ENCODE measurements at places on chromosomes 2 and 18.
A peak's percentile ranks its signal among the peaks of the same experiment; 100 is the strongest.

DNA sequence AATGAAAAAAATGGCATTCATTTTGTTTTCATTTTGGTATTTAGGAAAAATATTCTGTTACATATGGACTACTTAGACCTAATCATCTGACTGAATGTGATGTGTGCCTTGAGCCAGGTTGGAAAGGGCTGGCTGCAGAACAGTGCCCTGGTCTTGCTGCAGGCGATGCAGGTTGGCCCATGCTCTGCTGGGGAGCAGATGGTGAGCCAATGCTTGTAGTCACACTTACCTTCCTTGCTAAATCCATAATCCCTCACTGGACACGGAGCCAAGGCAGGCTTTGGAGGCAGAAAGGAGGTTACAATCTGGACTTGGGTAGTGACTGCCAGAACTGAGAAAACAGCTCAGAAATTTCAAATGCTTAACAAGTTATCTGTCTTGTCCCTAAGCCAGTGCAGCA lies 228.7 kb downstream of the ARHGAP15 start:
- no peak for DNase-seq

- no peak for DNase-seq
These were observed 201.8 kb upstream of the LYPD1 start for GRCh38 chr2:132871831-132872230.

- DNase-seq: no peak
These were observed 123.4 kb downstream of the FAM124B start for GRCh38 chr2:224278531-224278930.

DNA sequence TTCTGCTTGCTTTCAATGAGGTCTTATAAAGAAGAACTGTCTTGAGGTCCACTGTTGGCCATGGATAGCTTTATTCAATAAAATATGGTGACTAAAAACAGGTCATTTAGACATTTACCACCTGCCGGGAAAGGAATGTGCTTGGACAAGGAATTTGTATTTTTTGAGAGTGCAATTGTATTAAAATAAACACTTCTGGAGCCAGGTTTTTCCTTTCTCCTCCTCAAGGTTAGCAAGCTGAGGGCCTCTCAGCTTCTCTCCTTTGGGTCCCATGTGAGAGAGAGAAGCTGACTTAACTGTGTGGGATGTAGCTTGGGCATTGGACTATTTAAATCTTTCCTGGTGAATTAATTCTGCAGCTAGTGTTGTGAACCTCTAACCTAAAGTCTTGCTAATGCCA lies 321.0 kb downstream of the MEIS1 start:
- DNase-seq: no peak

GRCh38 chr2:84858123-84858522 lies 22.8 kb downstream of the TRABD2A start:
- no peak for DNase-seq

DNA sequence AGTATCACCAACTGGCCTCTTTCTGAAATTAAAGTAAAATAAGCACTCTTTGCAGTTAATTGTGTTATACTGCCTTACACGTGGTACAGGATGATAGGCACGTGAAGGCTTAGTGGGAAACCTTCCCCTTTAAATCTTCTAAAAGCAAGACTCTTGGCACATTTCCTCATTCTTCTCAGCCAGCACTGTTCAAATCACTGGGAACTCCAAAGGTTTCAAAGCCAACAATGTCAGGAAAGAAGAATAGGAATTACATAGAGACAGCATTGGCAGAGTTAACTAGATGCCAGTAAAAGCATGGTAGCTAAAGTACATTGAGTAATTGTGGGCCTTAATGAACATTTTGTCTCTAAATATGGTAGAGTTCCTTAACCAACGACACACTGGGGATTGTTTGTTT lies 96.4 kb downstream of the DTNA start:
- DNase-seq: no peak

- DNase-seq: no peak
These were observed at the start of gene MAB21L4 for GRCh38 chr2:240895656-240896388. MAB21L4 (minus strand) TSS chr2:240896156; CDS start chr2:240895997, 159 bp downstream.

- DNase-seq: no peak
These were observed 9.1 kb downstream of the GPR155 start for GRCh38 chr2:174477759-174478158.

DNA sequence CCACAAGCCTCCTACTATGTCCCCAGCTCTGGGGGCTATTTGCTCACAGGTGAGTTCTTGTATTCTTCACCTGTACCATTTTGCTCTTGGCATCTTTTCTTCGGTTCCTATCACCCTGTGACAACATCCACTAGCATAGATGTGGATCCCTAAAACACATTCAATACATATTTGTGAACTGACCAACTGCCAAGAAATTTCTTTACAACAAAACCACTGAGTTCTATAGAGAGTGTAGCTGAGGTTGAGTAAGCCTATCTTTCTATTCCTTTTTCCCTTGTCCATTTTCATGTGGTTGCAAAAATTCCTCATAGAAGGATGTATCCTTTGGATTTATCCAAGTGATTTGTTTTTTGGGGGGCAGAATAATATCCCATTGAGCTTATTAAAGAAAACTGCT lies 192.7 kb upstream of the ITGA4 start:
- DNase-seq: no peak

GRCh38 chr2:25340181-25340921 lies 1.4 kb downstream of the DNMT3A start:
- peak; percentile 57 for DNase-seq
